Stimulated activated CD4-positive, alpha-beta T cell treated with anti-CD3 and anti-CD28 coated beads, Interleukin-1b, Interleukin-23, amount 100 ng/mL, for 24 hours (primary cell): ENCODE measurements at places on chromosomes 3 and 15.
A peak's percentile ranks its signal among the peaks of the same experiment; 100 is the strongest.

DNA sequence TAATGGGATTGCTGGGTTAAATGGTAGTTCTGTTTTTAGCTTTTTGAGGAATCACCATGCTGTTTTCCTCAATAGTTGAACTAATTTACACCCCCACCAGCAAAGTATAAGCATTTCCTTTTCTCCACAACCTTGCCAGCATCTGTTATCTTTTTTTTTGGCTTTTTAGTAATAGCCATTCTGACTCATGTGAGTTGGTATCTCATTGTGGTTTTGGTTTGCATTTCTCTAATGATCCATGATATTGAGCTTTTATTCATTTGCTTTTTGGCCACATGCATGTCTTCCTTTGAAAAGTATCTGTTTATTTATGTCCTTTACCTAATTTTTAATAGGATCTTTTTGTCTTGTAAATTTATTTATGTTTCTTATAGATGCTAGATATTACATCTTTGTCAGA lies 288.2 kb downstream of the EPHA6 start:
- no peak for DNase-seq

DNA sequence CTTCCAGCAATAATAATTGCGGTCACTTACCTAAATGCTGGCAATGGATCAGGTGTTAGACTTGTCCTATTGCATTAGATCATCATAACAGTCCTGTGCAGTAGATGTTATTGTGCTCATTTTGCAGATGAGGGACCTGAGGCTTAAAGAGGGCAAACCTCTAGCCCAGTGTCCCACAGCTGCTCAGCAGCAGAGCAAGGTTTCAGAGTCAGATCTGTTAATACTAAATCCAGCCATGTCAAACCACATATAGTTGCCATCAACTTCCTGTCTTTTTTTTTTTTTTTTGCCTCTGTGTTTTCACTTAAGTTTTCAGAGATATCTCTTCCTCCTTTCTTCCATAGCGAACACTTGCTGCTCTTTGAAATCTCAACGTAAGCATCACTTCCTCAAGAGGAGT lies 12.1 kb downstream of the FEZF2 start:
- no peak for DNase-seq

GRCh38 chr15:60961541-60962485 lies 267.3 kb downstream of the RORA start:
- no peak for DNase-seq

DNA sequence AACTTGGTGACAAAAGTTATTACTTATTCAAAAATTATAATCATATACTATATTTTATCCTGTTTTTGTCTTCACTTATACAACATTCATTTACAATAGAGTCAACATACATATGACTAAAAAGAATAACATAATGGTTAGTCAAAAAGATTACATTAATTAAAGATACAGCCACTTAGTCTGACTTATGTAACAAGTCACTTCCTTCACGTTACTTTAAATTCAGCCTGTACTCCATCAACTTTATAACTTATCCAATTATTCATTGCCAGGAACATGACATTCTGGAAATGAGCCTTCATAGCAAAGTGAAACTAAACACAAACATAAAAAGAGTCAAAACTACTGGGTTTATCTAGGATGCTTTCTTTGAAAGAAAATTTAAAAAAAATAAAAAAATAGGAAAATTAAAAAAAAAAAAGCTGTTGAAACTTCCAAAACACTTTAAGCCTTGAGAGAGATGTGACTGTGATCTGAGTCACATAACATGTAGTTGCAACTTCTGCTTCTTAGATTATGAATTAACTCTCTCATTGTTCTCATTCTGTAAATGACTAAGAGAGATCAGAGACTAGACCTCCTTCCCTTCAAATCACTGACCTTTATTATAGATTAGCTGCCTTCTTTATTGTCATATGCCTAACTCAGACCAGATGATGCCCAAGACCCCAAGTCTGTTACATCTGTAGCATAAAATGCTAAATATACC lies 107.8 kb downstream of the MYRIP start:
- no peak for DNase-seq

- peak; percentile 86 for DNase-seq
Measured at GRCh38 chr3:197297476-197298340, 704 bp downstream of the DLG1 start.

DNA sequence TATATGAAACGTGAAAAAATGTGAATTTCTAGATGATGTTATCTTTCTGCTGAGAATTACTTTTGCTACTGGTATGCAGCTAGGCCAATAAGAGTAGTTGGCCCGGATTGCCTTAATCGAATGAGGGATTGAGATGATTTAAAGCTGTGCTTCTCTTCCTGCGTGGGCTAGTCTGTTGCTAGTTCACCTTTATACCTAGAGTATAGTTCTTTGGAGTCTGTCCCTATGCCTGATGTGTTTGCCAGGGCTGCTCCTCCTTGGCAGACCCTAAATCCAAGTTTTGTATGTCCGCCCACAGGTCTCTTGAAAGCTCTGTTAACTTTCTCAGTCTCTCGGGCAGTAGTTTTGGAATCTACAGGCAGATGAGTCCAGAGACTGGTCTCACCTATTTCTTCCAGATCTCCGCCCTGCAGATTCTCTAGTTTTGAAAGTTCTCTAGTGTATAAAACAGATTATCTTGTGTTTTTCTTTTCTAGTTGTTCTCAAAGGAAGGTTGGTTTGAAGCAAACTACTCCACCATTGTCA lies 64.9 kb downstream of the MEF2A start:
- DNase-seq, result no peak

DNA sequence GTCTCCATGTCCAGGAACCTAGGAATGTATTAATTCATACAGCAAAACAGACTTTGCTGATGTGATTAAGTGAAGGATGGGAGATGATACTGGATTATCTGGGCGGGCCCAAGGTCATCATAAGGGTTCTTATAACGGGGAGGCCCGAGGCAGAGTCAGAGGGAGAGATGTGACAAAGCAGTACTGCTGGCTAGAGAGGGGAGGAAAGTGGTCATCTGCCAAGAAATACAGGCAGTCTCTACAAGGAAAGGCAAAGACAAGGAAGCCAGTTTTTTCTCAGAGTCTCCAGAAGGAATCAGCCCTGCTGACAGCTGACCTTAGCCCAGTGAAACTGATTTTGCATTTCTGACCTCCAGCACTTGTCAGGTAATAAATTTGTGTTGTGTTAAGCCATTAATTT lies 66.2 kb upstream of the CORO2B start:
- no peak for DNase-seq

DNA sequence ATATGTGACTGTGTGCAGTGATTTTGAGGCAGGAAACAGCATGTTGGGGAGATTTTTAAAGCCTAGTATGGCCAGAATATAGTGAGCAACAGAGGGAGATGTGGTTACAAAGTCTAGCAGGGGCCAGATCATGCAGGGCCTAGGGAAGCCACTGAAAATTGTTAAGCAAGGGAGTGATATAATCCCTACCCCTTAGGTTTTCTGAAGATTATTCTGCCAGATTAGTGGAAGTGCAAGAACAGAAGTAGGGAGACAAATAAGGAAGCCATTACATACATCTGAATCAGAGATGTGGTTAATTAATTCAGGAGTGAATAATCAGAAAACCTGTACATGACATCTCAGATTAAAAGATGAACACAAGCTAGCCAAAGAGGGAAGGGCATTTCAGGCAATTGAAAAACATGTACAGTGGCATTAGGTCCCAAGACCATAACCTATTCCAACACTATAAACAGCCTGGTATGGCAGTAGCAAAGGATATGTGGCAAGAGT lies 54.8 kb downstream of the MSL2 start:
- no peak for DNase-seq

GRCh38 chr3:34386309-34386708 lies 587.9 kb downstream of the PDCD6IP start:
- no peak for DNase-seq

DNA sequence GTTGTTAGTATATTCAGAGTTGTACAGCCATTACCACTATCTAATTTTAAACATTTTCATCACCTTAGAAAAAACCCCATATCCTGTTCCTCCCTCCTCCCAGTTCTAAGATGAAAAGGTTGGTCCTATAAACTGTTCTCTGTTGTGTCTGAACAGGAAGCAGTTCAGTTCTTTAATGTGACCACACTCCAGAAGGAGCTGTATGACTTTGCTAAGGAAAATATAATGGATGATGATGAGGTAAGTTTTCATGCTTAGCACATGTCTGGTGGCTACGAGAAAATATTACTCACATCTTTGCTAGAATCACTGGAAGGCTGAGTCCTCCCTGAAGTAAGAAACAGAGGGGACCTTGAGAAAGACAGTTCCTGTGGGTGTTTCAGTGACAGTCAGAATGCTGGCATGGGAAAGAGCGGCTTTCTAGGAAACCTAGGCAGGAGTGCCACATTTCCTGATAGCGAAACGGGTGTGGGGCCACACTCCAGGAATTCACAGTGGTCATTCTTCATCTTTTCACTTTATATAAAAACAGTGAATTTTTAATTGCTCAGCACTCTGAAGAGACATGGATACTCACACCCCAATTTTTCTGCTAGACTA lies 20.3 kb downstream of the CRTAP start:
- DNase-seq, result no peak

DNA sequence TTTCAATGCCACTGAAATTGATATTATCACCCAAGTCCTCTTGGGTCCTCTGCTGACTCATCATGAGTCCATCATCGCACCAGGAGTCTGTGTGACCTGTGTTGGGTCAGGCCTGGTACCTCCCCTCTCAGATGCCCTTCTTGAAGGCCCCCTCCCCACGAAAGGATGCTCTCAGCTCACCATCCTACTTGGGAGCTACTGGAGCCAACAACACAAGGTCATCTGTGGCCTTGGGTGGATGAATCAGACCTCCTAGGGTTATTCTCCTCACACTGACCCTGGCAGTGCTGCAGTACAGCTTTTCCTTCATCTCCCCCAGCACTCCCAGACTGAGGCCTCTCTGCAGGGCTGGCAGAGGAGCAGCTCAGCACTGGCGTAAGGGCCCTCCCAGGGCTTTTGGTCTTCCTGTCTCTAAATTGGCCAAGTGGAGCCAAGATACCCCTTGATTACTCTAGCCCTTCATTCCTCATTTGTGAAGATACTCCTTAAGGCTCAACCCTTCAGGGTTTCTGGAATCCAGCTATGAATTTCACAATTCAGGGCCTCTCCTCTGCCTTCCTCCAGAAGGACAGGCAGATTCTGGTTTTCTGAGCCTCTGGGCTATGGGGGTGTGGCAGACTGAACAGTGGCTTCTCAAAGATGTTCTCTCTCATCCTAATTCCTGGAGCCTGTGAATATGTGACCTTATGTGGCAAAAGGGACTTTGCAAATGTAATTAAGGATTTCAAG lies 80.7 kb upstream of the GSK3B start:
- DNase-seq, result no peak

GRCh38 chr15:84633311-84634227 lies 20.5 kb downstream of the WDR73 start:
- peak; percentile 36 for DNase-seq

- DNase-seq, result no peak
Measured at GRCh38 chr15:40693904-40694687, 878 bp upstream of the RAD51 start.
